ENCODE measurements at places on chromosomes 3 and 15.

- DNase-seq = no peak
Observed at GRCh38 chr3:126553284-126554084, 5.2 kb downstream of the C3orf22 start.

DNA sequence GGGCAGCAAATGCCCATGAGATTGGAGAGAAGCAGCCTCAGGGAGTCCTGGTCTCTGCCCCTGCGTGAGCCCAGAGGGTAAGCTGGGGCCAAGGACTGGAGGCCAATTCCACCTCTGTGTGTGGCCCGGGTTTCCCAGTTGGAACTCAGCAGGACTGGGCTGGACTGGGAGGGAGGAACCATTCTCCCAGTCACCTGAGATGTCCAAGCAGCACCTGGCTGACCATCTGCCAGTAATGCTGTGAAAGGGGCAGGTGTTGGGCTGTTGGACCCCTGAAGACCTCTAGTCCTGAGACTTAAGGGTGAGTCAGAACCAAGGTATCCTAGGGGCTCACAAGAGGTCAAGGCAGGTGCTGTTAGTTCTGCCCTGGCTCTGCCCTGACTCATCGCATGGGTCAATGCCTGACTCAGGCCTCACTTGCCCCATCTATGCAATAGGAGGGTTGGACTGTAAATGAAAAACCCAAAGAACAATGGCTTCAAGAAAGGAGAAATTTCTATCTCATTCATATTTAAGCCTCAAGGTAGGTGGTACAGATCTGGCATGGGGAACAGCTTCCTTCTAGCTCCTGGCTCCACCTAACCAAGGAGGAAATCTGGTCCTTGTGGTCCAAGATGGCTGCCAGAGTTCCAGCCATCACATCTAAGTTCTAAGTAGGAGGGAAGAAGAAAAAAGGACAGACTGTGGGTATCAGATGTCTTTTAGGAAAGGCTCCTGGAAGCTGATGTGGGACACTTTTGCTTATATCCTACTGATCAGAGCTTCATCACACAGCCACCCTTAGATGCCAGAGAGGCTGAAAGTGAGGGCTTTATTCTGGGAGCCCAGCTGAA is 111.3 kb downstream of the FBLN2 start:
- DNase-seq = no peak

- DNase-seq = no peak
Observed at GRCh38 chr3:195101927-195102608, 168.9 kb downstream of the XXYLT1 start.

DNA sequence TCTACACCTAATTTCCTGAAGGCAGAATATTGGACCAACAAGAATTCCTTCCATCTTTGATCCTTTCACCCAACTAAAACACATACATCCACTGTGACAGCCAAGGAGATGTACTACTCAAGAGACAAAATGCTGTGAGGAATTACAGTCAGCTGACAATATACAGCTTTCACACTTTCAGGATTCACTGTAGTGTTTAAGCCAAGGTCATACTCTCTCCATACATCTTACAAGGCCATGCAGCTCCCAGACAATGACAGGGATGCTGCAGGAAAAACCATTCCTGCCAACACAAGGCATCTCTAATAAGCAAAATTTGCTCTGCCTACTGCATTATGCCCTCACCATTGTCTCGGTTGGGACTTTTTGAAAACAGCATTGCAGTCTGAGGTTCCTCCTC is 170.7 kb downstream of the TBC1D5 start:
- no peak for DNase-seq

DNA sequence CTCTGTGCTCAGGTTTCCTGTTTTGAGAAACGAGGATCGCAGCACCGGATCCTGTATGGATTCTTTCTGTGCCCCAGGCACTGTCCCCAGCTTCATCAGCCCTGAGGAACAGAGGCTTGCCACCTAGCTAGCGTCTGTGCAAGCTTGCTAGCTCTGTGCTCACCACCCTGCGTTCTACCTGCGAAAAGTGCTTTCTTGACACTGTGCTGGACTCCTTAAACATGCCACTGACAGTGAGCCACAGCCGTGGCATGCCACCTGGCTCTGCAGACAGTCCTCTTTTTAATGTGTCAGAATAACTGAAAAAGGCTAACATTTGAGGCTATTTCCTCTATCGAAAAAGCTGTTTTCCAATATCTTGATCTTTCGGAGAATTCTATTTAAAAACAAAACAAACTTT is 1.4 kb downstream of the PGPEP1L start:
- DNase-seq = no peak

DNA sequence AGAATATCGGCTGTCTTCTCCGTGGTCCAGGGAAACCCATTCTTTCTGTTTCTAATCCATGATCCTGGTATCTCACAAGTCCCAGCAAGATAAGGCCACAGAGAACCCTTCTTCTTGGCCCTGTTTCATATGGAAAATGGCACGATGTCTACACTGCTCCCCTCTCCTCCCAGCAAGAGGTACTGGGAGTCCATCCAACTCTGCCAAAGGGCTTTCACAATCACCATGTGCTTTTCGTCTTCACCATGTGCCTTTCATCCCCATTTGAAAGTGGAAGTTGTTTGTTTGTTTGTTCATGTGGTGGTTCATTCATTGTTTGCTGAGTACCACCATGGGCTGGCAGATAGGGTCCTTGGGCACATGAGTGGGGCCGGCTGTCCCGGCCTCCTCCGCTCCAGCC is 5.5 kb downstream of the ITIH3 start:
- no peak for DNase-seq

DNA sequence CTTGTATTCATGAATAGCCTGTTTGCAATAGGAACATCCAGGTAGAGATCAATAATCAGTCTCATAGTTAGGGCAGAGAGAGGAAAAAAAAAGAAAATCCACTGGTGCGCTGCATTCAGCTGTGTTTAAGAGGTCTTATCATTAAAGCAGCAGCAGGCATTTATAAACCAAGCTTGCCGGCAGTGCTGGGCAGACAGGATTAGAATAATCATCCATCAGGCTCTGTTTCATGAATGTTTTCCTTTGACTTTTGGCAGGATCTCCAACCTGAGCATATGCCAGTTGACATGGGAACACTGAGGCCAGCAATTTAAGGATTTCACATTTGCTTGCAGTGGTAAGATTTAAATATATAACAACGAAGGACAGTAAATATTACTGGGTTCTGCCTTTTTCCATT is 305.2 kb upstream of the SEMA6D start:
- DNase-seq = no peak

GRCh38 chr3:168889666-168890065 is 773.8 kb downstream of the MECOM start:
- no peak for DNase-seq

- DNase-seq = no peak
Observed at GRCh38 chr3:40432793-40433192, 24.3 kb upstream of the RPL14 start.

GRCh38 chr15:33007303-33007855 is 187.1 kb downstream of the FMN1 start:
- no peak for DNase-seq

GRCh38 chr3:71859123-71859519 is 74.2 kb upstream of the PROK2 start:
- peak; percentile 16 for DNase-seq

DNA sequence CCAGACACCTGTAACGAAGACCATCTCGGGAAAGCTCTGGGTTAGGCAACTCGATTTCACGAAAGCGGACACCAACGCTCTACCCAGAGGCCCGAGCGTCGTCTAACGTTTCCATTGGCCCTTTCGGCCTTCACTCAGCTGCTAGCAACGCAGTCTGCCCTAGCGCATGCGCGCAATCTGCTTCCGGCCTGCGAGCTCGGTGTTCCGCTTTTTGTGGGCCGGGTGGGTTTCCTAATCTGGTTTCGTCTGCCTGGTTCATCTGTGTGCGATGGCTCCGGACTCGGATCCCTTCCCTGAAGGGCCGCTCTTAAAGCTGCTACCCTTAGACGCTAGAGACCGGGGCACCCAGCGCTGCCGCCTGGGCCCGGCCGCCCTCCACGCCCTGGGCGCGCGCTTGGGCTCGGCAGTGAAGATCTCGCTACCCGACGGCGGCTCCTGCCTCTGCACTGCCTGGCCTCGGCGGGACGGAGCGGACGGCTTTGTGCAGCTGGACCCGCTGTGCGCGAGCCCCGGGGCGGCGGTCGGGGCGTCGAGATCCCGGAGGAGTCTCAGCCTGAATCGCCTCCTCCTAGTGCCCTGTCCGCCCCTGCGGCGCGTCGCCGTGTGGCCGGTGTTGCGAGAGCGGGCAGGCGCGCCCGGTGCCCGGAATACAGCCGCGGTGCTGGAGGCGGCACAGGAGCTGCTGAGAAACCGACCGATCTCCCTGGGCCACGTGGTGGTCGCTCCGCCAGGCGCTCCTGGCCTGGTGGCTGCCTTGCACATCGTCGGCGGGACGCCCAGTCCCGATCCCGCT is 24.0 kb upstream of the GATM start:
- DNase-seq = peak; percentile 99

DNA sequence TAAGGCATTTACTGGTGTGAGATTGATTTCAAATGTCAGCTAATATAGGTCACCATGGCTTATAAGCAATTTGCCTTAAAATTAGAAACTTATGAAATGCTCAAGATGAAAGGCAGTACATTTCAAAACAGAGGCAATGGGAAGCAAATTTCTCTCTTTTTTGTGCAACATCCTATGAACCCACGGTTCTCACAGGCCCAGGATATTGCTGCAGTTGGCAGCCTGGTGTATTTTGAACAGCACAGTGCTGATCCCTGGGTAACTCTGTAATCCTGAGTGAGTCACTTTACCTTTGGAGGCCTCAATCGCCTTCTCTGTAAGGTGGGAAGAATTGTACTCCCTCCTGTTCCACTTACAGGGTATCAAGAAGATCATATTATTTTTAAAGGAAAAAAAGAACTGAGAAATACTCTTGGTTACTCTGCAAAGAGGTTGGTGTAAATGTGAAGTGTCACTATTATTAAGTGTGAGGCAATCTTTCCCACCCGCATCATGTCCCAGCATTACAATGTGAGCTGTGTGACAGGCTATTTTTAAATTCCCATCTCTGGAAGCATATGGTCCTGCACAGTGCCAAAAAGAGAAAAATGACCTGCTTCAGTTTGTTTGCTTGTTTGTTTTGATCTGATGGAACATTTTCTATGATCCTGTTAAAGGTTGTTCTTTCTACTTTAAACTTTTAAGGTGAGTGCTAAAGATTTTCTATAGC is 190.1 kb upstream of the LPP start:
- DNase-seq = no peak

GRCh38 chr3:82128271-82128670 is 366.8 kb upstream of the GBE1 start:
- peak; percentile 41 for DNase-seq

DNA sequence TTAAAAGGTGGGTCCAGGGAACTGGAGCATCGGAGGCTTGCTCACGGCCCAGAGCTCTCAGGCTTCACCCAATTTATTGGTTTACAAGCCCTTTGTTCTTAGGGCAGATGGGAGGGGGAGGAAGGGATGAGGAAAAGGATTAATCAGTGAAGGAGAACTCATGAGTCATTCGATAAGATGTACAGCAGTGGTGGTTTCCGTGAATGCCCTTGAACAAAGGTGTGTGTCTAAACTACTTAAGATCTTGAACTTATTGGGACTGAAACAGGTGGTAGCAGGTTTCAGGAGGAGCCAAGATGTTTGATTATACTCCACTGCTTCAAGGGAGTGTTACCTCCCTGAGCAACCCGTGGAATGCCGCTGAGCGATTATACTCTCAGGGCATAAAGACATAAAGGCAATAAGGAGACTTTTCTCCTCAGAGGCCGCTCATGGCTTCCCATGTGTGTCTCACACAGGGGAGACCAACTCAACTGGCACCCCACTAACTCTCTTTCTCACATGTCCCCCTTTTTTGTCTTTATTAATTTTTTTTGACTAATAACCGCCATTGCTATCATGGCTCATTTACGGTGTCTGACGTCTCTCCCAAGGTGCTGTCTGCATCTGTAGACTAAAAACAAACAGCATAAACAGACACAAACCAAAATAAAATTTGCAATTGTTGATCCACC is 17.3 kb upstream of the SLC28A2 start:
- DNase-seq = no peak

DNA sequence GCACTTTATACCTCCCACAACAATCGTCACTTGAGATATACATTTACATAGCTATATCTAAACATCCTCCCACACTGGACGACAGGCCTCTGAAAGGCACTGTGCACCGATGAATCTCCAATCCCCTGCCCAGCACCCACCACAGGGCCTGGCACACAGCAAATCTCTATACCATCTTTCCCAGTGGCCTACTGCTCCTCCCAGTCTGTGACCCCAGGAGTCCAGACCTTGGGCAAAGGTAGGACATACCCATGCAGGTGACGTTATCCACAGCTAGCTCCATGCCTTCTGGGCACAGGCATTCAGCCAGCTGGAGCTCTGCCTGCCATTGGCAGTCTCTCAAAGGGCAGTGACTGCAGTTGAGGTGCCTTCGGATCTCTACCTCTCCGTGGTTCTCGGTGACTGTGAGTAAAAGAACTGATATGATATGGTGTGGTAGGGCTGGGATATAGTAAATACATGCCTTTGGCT is 5.8 kb downstream of the LTK start:
- DNase-seq = no peak

DNA sequence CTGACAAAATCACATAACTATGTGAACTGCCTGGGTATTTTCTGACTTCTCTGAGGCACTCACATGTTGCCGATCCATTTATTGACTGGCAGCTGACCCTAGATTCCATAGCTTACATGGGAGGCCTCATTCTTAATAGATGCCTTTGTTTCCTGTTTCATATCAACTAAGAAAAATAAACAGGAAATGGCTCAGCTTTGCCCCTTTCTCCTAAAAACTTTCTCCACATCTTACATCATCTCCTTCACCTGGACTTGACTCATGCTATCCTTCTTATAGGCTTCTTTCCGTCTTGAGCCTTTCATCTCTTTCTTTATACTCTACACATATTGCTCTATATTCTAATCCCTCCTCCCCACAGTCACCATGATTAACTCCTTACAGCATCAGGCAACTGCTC is 38.0 kb downstream of the TXNRD3 start:
- no peak for DNase-seq

DNA sequence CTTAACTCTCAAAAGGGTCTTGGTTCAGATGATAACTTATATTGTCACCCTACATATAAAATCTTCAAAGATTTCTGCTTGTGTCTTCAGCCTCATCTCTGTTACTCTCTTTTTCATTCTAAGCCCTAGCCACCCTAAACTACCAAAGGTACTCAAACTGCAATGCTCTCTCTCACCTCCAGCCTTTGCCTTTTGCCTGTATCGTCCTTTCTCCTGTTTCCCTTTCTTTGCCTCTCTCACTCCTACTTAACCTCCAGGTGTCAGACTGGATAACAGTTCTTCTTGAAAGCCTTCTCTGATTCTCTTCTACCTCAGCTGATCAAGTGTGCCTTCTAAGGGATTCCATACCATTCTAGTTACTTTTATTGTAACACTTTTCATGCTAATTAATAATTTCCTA is 149.8 kb downstream of the SERPINI1 start:
- DNase-seq = no peak

Measured in muscle of back (tissue), 13 donors.